GM12865 (cell line): ENCODE measurements at places on chromosomes 16 and 17.
A peak's percentile ranks its signal among the peaks of the same experiment; 100 is the strongest.

GRCh38 chr16:56222474-56222997, 31.2 kb downstream of the GNAO1 start:
- DNase-seq, result no peak

DNA sequence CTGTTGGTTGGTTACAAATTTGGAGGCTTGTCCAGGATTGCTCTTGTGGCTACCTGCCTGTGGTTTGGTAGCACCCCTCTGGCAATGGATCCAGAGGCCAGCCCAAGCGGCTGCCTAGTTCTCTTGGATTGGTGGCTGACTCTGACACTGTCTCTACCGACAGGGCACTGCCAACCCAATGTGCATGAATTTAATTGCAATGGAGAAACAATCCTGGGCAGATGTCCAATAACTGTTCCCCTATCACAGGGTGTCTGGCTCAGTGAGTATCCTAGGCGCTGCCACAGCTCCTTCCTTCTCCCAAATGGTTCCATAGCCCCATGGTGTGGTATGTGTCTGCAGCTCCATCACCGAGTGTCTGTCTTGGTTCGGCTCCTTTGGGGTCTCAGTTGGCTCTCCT, 19.5 kb downstream of the N4BP1 start:
- no peak for DNase-seq

DNA sequence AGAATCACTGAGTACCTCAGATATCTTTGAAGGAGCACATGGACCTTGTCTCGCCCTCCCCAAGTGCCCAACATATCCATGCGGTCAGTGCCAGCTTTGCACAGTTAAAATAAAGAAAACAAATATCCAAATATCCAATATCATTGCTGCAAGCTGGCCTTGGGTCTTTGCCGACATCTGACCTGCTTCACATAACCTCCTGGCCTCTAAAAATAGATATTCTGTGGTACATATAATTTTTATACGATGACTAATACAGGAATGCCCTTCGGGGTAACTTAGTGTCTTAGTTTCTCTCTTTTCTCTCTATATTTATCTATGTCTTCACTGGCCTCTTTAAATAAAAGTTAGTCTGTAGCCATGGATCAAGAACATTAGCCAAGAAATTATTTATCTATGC, 67.8 kb downstream of the MAF start:
- DNase-seq, result no peak

GRCh38 chr17:78923660-78924453, 1.3 kb downstream of the TIMP2 start:
- DNase-seq, result peak; percentile 56

DNA sequence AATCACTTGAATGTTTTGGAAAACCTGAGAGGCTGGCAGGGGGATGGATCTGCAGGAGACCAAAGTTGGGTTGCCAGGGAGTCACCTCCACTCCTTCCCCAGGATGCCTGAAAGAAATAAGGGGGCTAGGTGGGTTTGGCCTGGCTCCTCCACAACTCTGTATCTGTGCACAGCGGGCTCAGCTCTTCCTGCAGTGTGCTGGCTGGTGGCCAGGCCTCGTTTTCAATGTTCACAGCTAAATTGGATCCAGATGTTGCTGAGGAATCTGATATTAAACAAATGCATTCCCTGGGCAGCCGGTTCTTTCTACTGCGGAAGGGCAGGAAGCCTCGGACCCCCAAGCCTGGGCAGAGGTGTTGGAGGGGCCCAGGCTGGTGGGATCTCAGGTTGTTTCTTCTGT, 106.2 kb downstream of the N4BP1 start:
- DNase-seq, result no peak

GRCh38 chr16:51592535-51593300, 441.6 kb upstream of the SALL1 start:
- no peak for DNase-seq

- DNase-seq, result no peak
Observed at GRCh38 chr16:72002619-72003018, 2.4 kb upstream of the PKD1L3 start.

GRCh38 chr16:51888016-51888415, 658.9 kb downstream of the TOX3 start:
- no peak for DNase-seq
